AG08395 (cell line): ENCODE measurements at places on chromosomes 11 and 22.

DNA sequence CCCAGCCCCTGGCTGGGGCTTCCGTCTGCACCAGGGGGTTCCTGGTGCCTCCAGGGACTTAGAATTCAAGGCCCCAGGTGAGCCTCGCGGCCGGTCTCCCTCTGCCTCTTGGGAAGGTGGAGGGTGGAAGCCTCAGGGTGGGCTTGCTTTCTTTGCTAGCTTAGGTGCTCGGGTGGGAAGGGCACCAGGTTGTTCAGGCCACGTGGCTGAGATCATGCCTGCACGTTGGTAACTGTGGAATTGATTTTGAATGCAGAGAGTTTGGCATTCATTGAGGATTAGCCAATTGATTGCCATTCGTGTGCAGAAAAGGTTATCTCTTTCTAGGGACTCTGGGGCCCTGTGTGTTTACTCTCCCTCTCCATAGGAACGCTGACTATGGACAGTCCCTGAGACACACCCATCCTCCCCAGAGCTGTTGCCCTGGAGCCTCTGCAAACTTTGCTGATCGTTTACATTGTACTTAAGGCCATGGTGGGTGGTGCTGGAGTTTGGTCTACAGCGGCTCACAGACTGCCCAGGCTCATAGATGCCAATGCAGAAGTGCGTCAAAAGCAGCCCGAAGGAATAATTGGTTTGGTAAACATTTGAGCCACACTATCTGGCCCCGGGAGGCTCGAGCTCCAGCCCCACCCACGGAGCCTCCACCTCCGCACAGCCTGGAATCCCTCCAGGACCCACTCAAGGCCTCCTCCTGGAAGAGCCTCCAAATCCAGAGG is 1457.7 kb downstream of the BRD1 start:
- DNase-seq, result no peak

GRCh38 chr22:29385748-29386147 is 2.6 kb downstream of the AP1B1 start:
- DNase-seq, result no peak

- DNase-seq, result no peak
Measured at GRCh38 chr22:32576553-32577253, 102.1 kb downstream of the FBXO7 start.

GRCh38 chr11:114166897-114167323 is 107.4 kb downstream of the ZBTB16 start:
- DNase-seq, result peak; percentile 82

GRCh38 chr22:31274017-31274416 is 18.3 kb downstream of the PIK3IP1 start:
- no peak for DNase-seq

GRCh38 chr11:94586978-94587377 is 19.8 kb downstream of the PIWIL4 start:
- DNase-seq, result no peak

DNA sequence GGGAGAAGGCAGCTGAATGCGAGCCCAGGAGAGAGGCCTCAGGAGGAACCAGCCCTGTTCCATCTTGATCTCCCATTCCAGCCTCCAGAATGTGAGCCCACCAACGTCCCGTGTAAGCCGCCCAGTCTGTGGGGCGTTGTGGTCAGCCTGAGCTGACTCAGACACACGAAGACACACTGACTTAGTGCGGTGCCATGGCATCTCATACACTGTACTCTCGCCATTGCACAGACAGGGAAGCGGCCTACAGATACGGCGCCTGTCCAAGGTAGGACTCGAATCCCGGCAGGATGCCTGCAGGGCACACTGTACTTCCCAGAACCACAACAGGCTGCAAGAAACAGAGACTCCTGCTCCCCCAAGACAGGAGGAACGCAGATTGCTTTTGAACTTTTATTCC is 179.6 kb downstream of the CTTN start:
- DNase-seq, result no peak

DNA sequence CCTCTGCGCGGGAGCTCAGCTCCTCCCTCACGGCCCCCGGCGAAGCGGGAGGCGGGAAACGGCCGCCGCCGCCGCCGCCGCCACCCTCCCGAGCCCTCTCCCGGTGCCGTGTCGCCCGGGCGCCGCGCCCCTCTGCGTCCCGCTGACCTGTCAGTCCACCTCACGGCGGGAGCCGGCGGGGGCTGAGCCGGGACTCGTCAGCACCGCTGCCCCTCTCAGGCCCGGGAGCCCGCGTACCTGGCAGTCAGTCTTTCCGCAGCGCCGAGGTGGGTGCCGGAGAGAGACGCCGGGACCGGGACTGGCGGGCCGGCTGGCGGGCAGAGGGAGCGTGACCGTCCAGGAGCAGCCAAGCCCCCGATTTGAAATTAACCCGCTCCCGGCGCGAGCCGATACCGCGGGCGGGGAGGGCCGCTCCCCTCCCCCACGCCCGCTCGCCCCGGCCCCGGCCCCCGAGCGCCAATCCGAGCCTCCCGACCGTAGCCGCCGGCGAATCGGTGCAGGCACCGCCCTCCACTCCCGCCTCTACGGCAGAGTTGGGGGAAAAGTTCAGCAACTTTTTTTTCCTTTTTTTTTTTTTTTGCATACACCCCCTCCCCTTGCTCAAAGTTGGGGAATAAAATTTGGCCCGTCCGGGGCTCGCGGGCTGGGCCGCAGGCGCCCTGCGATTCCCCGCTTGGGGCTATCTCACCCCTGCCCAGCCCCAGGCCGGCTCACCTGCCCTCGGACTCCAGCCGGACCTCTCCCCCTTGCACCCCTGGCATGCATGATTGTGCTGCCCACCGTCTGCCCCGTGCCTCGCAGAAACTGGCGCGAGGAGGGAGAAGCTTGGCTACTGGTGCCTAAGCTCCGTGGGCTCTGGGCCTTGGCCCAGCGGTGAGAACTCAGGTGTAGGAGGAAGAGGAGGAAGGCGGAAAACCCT is 774 bp upstream of the E2F8 start:
- DNase-seq, result peak; percentile 47

DNA sequence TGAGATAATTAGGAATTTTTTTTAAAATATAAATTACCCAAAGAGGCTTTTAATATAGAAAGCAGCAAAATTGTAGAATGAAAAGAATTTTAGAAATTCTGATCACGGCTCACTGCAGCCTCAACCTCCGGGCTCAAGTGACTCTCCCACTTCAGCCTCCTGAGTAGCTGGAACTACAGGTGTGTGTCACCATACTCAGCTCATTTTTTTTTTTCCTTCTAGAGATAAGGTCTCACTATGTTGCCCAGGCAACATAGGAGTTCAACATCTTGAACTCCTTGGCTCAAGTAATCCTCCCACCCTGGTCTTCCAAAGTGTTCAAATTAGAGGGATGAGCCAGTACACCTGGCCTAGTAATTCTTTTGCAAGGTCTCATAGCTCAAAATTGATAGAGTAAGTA is 76.7 kb downstream of the ATG16L2 start:
- DNase-seq, result no peak

GRCh38 chr11:14904745-14905103 is 12.7 kb upstream of the CYP2R1 start:
- peak; percentile 69 for DNase-seq

- no peak for DNase-seq
Measured at GRCh38 chr22:48949375-48950149, 878.1 kb downstream of the BRD1 start.

GRCh38 chr11:4102711-4103110 is 8.1 kb downstream of the RRM1 start:
- DNase-seq, result no peak

DNA sequence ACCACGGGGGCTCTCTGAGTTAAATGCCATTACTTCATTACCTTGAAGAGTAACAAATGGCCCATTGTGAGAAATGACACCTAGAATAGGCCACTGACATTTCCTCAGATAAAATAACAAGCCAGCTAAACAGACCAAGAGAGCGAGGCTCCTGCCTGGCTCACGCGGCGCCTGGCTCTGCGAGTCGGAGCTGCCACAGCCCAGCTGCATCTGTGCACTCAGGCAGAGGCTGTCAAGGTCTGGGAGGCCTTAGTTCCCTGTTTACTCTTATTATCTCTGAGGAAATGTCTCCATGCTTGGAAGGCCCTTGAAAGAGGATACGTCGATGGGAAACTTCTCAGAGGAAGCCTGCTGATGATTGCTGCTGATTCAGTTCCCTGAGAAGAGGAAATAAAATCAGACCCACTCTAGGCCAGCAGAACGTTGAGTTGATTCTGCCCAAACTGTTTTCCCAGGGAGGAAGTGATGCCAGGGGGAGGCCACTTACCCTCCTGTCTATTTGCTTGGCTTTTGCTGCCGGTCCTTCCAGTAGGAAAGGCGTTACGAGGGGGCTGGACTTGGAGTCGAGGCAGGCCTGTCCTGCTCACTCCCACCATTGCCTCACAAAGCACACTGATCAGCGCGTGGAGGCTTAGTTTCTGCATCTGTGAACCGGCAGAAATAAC is 208.8 kb downstream of the TBC1D22A start:
- DNase-seq, result no peak

DNA sequence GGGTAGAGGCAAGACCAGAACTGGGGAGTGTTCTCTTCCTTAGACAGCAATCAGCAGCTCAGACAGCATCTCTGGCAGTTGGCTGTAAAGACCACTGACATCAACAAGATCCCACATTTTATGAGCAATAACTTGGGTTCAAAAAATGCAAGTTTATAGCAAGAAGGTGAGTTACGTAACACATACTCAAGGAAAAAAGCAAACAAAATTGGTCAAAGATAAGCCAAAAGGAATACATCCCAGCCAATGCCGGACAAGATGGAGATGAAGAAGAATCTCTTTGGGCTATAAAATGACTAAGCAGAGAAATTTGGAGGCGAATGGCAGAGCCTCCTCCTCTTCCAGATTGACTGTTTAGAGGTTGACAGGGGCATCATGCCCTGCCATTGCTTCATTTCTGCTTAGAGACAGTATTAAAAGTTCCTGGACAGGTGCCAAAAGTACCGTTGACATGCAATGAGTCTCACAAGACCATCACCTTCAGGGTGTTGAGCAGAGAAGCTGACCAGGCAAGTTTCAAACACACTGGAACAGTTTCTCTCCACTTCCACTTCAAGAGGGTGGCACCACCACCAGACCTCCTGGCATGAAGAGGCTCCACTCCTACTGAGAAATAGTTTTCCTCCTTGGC is 55.9 kb downstream of the ENDOD1 start:
- no peak for DNase-seq

DNA sequence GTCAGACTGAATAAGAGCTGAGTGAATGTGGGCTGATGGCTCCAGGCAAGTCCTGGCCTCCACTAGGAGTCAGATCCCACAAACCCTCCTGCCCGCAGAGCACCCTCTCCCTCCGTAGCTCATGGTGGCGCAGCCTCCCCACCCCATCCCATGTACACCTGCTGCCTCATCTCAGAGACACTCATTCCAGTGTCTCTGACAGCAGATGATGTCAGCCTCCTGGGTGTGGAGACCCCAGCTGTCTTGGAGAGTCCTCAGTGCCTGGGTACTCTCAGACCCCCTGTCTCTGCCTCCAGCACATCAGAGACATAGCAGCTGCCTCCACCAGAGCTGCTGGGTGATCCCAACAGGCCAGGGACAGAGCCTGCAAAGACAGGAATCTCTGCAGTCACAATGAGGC is 9.5 kb downstream of the IGLL5 start:
- DNase-seq, result no peak

GRCh38 chr11:77081976-77082836 is 15.4 kb downstream of the CAPN5 start:
- DNase-seq, result no peak

DNA sequence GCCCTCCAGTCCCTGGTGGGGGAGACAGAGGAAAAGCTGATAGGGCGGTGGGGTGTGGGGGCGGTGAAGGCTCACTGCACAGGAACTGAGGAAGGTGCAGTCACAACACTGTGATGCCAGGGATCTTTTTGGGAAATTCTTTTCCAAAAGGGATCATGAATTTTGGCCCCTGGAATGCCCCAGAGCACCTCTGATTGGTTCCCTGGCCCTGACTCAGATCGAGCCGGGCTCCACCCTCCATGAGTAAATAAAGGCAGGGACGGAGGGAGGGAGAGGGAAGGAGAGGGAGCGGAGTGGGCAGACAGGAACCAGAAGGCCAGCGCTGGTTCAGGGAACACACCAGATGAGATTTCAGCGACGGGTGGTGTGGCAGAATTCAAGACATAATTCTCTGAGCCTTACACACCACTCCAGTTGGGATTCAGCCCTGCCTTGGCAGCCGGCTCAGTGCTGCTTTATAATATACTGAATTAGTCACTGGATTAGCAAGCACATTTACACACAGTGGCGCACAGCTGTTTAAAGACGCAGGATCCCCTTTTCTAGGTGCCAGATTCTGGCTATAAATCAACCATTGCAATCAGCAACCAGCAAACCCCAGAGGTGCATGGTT is 80.3 kb downstream of the ETS1 start:
- DNase-seq, result peak; percentile 88

DNA sequence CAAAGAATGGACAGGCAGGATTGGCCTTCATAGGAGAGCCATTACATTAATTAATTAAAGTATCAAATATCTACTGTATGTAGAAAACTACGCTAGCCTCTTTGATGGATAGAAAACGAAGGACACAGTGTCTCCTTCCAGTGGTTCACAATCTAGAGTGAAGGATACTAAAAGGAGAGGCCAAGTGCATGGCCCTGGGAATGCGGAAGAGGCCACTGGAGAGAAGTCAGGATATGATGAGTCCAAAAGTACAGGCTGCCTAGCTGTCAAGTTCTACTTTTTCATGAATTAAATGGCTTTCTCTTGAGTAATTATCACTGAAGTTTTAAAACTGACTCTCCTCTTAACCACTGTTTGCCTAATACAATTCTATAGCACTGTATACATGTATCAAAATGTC is 41.9 kb downstream of the ATG16L2 start:
- DNase-seq, result no peak

- no peak for DNase-seq
Measured at GRCh38 chr11:134554861-134555260, 142.8 kb upstream of the B3GAT1 start.

- DNase-seq, result peak; percentile 90
Measured at GRCh38 chr11:131688048-131688693, 317.8 kb downstream of the NTM start.

GRCh38 chr22:21020802-21021429 is 6.0 kb downstream of the P2RX6 start:
- peak; percentile 38 for DNase-seq

DNA sequence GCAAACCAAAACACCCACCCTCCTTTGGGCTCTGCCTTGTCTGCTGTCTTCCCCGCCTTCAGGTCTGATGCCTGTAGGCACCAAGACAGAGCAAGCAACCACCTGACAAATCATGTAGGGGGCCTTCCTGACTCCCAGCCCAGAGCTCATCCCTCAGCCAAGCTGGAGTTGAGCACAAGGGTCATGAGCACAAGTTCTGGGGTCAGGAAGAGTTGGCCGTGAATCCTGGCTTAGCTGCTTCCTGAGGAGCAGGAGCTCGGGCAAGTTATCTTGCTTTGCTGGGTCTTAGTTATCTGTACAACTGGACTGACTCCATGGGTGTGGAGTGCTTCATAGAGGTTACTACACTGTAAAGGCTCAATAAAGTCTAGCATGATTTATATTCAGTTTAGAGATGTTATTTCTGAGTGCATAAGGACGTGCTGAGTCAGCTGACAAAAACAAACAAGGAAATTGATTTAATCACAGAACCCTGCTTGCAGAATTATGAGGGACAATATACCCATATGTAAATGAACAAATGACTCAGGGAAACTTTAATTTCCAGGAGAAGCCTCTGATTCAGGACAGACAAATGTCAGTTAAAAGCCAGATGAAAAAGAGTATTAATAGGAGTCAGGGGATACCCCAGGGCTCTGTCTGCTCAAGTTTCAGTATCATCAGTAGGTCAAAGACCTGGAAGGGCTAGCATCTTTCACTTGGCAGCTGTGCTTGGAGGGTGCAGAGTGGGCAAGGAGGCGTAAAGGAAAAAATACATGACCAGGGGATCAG is 15.0 kb upstream of the APOA1 start:
- DNase-seq, result peak; percentile 45

- no peak for DNase-seq
Measured at GRCh38 chr11:68847395-68847794, 5.7 kb upstream of the CPT1A start.
